ENCODE measurements at places on chromosomes 6 and 20.

DNA sequence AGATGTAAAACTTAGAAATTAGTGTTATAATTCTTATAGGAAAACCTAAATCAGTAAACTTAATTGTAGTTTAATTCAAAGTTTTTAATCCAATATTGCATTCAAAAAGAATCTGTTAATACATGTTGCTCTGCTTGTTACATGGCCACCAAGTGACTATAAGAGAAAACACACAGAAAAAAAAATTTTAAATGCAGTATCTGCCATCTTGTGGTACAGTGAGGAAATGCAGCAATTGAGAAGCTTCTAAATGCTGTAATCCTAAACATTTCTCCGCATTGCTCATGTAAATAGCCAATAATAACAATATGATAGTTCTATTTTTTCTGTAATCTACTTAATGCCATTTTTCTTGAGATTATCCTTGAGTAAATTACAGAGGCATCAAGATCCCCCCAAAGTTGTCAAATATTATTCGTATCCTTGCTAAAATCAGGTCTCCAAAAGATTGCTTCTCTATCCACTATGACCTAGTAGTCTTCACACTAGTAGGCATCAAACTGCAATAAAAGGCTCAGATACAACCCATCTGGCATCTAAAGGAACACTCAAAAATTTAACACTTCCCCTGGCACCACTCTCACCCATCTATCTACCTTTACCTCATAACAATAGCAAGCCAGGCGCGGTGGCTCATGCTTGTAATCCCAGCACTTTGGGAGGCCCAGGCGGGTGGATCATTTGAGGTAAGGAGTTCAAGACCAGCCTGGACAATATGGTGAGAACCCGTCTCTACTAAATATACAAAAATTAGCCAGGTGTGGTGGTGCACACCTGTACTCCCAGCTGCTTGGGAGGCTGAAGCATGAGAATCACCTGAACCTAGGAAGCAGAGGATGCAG lies 34.6 kb downstream of the HDAC2 start:
- DNase-seq: peak; percentile 30

- DNase-seq: peak; percentile 72
Measured at GRCh38 chr20:37007898-37008649, 56.6 kb upstream of the SAMHD1 start.

GRCh38 chr20:57464642-57465211 lies 60.2 kb downstream of the CTCFL start:
- no peak for DNase-seq

DNA sequence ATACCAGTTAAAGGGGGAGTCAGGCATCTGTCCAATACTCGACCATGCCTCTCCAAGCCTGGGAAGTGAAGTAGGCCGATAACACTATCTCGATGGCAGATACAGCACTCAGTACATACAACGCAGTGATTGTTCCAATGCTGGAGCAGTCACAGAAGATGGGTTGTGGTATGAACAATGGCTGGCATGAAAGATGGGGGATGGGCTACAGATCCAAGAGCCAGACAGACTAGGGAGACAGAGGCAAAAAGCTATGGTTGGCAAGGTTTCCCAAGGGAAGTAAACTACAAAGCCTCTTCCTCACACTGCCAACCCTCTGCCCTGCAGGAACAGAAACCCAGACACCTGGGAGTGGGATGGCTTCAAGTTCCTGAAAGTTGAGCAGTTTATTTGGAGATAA lies 19.2 kb downstream of the FKBP1A start:
- DNase-seq: no peak

GRCh38 chr20:63471002-63471716 lies 1.3 kb downstream of the KCNQ2 start:
- no peak for DNase-seq

- no peak for DNase-seq
Measured at GRCh38 chr6:2314641-2315040, 69.2 kb upstream of the GMDS start.

DNA sequence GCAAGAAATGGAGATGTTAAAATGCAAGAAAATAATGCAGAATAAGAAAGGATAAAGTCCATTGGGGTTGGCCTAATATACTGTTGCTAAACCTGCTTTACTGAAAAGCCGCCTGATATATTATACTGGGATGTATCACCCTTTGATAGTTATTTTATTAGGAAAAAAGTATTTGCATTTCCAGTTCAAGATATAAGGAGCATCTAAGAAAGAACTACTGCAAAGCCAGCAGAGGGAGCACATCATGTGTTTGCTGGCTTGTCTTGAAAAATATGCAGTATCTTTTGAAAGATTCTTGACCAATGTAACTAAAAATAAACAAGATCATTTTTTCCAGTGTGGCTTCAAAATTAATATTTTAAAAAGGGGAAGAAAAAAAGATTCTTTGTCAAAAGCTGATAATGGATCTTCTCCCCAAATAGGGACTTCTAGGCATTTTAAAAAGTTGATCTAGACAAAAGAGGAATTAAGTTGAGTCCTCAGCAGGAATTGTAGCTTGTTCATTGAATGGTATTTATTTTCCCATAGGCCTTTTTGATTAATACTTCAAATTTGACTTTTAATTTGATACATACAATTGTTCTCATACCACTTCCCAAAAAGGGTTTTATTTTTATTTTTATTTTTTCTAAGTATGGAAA lies 214.9 kb downstream of the ZFAND3 start:
- DNase-seq: no peak

GRCh38 chr20:21867353-21867752 lies 161.9 kb downstream of the PAX1 start:
- DNase-seq: no peak

GRCh38 chr6:2103765-2104523 lies 141.5 kb downstream of the GMDS start:
- DNase-seq: peak; percentile 41

DNA sequence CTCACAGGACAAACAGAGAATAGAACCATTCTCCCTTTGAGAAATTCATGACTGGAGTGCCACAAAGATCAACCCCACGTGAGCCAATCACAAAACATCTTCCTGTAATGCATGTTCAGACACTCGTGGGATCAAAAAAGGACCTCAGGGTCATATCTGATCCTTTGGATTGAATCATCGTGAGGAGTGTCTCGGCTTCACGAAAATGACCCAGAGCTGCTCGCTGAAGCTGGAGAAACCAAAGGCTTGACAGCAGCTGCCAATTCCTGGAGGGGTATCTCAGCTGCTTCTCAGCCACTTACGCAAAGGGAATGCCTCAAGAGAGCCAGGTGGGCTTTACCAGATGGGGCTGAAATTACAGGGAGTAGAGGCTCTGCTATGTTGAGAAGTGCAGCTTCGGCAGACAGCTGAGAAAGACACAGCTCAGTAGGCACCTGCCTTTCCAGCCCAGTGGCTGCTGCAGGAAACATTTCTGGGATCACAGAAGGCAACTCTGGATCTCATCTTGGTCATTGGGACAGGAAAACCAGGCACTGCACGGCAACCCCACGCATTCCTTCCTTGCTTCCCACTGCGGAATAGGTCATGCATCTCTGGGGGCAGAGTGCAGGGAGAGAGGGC lies 813.1 kb downstream of the KIF16B start:
- DNase-seq: no peak

- DNase-seq: no peak
Measured at GRCh38 chr6:55819811-55820210, 55.6 kb downstream of the BMP5 start.

DNA sequence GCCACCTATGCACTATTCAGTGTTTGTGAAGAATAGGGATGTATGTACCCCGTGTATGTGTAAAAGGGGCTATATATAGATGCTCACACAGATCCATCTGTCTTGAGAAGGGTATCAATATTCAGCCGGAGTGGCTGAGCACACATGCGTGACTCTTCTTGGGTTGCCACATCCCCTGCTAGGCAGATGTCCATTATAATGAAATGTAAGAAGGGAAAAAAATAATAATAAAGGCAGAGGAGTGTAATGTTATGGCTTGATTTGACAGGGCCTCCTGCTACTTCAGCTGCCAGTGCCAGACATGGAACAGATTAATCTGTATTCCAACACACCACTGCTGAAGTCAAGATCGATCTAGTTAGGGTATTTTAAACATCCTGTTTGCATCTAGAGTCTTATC lies 74.2 kb upstream of the VSTM2L start:
- DNase-seq: no peak

DNA sequence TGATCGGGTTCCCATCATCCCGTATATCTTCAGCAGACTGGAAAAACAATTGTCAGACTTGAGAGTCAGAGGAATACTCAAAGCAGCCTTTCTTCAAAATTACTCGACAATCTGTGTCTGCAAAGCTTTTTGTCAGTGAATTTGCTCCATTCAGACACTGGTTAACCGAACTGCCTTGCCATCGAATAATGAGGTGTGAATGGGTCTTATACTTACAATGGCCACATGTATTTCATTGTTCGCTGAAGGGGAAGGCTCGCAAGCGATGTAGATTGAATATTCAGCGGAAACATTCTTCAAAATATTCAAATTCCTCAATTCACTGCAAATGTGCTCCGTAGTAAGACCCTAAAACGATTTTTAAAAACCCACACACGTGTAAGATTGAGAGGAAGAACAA lies 32.9 kb downstream of the JAG1 start:
- no peak for DNase-seq

GRCh38 chr6:157675831-157676230 lies 147.2 kb upstream of the SNX9 start:
- no peak for DNase-seq

- no peak for DNase-seq
Measured at GRCh38 chr6:158262755-158263154, 49.5 kb upstream of the TULP4 start.

GRCh38 chr20:24124003-24124402 lies 135.4 kb upstream of the GGTLC1 start:
- DNase-seq: no peak

DNA sequence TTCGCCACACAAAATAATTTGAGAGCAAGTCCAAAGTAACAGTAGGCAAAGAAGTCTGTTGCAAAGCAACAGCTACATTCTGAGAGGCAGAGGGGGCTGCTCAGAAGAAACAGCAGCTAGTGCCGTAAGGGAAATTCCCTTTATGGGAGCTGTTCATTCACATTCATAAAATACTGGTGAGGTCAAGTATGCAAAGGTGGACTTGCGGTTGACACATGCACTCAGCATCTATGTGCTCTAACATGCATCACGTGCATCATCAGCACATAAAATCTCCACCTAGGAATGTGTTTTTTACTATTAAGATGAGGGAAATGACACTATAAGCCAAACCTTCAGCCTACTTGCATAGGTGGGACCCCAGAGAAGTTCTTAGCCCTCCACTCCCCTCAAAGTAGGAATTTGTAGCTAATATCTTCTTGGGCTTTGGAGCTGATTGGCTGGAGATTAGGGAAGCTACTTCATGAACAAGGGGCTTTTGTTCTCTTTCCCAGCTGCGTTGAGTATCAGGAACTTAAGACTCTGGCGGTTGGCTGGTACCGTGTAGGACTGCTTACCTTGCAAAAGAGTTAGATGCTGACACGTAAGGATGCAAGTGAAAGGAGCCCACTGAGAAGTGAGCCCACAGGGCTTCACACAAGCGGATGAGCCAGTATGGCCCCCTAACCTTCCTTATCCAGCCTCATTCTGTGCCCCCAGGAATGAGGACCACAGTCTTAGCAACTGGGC lies 12.4 kb downstream of the CST3 start:
- DNase-seq: no peak

DNA sequence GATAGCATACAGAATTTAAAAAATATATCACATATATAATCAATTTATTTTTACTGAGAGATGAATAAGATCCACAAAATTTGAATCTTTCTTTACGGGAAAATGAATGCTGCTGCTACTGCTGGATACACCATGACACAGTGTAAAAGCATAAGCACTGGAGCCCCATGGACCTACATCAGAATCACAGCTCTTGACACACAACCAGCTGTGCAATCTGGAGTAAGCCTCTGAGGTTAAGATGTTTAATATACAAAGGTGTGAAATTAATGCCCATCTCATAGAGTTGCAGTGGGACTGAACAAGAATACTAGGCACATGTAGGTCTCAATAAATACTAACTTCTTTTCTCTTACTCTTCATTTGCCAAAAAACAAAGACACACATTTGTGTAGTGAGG lies 48.1 kb downstream of the MAN1A1 start:
- DNase-seq: no peak

GRCh38 chr6:148693882-148694484 lies 52.8 kb upstream of the UST start:
- no peak for DNase-seq

DNA sequence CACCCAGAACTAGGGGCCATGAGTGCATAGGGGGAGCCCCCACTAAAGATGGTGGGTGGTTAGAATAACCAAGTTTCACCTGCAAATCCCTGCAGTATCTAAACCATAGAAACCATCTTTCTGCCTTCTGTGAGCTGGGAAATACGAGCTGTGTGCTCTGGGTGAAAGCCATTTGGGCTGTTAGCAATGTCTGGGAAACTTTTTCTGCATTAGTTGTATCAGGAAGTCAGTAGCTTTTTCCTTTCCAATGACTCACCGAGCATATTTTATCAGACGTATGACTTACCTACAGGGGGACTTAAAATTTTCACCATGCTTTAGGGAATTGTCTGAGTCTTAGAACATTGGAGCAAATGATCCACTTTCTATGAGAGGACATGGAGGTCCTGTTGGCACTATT lies 584.0 kb downstream of the QKI start:
- no peak for DNase-seq

DNA sequence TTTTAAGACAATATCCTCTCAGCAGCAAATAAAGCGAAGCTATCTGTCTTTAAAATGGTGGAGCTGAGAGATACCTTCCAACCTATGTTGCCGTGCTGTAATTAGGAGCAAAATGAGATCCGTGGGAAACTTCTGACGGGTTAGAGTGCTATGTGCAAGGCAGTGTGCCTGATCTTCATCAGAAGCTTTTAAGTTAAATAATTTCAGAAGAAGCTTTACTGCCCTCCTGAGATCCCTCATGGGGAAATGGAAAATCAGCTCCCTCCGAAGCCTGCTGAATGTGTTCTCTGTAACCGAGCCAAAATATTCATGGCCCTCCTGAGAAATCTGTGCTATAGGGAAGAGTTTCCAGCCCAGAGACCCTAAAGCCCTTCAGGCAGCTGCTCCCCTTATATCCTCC lies 43.7 kb upstream of the TBC1D7 start:
- no peak for DNase-seq

GRCh38 chr6:125942672-125943527 lies 13.7 kb upstream of the HINT3 start:
- no peak for DNase-seq

DNA sequence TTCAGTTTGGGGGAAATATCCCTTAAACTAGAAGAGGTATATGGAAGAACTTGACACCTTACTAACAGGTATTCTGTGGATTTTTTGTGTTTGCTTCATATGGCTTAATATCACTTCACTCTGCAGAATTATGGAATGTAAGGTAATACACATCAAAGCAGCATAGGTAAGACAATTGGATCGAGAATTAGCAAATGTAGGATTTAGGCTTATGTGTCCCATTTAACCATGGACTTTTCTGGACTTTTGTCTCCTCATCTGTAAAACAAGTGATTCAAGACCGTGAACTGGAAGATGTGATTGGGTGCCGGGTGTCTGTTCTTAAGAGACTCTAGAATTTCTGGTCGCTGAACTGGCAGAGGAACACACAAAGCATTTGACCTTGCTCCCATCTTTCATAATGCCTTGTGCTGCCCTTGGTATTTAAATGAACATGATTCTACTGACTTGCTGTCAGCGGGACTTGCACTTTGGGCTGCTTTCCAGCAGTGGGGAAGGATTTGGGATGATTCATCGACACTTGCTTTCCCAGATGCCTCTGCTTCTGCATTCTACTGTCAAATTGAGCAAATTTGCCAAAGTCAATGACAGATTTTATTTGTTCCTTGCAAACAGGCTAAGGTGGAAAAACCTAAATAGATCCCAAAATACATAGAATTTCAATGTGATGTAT lies 199.8 kb downstream of the PLCB1 start:
- DNase-seq: no peak

GRCh38 chr6:149852180-149852579 lies 12.0 kb downstream of the LRP11 start:
- no peak for DNase-seq
